HCT116 (cell line): ENCODE measurements at places on chromosomes 1 and 21.

DNA sequence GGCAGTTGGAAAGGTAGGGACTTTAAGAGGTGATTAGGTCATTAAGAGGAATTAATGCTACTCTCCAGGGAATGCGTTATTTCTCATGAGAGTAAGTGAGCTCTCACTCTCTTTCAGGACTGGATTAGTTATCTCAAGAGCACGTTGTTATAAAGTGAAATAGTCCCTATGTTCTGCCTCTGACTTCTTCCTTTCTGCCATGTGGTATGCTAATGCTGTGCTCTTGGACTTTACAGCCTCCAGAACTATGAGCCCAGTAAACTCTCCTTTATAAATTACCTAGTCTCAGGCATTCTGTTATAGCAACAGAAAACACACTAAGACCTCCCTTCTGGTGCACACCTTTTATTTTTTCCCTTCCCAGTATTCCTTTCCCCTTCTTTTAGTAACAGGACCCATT, 187.8 kb downstream of the NR5A2 start:
- DNase-seq: no peak

GRCh38 chr1:201401700-201402099, 2.6 kb upstream of the LAD1 start:
- DNase-seq: no peak

DNA sequence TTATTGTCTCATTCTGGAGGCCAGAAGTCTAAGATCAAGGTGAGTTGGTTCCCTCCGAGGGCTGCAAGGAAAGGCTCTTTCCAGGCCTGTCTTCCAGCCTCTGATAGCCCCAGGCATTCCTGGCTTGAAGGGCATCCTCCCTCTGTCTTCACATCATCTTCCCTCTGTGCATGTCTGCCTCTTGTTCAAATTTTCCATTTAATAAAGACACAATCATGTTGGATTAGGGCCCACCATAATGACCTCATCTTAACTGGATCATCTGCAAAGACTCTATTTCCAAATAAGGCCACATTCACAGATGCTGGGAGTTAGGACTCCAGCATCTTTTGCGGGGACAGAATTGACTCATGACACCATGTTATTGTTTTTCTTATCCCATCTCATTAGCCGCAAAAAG, 24.5 kb downstream of the HUNK start:
- DNase-seq: no peak

DNA sequence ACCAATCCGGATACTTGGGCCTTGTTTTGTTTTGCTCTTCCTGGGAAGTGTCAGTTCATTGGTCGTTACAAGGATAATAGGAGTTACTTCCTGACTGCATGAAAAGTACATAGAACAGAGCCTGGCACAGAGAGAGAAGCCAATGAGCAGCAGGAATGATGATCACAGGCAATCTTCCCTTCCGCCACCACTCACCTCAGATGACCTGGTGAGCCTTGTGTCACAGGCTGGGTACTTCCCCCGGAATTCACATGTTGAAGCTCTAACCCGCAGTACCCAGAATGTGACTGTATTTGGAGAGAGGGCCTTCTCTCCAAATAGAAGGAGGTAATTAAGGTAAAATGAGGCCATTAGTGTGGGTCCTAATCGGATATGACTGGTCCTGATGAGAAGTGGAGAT, 18.8 kb upstream of the GPR137B start:
- DNase-seq: no peak

DNA sequence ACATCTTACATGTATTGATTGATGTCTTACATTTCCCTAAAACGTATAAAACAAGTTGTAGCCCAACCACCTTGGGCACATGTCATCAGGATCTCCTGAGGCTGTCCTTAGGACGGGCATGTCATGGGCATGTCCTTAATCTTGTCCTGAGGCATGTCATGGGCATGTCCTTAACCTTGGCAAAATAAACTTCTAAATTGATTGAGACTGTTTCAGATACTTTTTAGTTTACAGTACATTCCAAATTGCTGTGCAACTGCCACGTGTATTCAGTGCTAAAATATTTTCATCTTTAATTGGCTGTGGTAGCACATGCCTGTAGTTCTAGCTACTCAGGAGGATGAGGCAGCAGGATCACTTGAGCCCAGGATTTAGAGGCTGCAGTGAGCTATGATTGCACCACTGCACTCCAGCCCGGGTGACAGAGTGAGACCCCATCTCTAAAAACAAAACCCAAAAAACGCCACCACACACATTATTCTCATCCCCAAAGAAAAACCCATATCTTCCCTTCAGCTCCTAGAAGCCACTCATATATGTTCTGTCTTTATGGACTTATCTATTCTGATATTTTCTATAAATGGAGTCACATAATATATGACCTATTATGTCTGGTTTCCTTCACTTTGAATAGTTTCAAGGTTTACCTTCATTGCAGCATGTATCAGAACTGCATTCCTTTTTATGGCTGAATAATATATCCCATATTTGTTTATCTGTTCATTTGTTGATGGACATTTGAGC, 96.0 kb upstream of the BTG3 start:
- DNase-seq: no peak

DNA sequence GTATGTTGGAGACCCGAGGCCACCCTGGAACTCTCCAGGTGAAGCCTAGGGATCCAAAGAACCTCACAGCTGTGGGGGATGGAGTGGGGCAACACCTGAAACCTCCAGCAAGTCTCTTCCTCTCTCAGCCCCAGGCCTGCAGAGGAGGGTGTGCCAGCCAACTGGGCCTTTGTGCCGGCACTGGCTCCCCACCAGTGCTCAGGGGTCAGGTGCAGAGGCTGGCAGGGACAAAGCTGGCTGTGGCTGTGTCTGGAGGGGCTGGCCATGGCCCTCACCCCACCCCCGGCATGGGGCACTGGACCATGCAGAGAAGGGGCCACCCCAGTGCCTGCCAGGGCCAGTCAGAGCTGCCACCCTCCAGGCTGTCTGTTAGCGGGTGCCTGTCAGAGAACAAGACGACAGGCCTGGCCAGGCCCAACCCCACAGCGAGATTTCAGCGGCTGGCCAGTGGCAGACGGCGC, 3.9 kb downstream of the COL18A1 start:
- DNase-seq: no peak

DNA sequence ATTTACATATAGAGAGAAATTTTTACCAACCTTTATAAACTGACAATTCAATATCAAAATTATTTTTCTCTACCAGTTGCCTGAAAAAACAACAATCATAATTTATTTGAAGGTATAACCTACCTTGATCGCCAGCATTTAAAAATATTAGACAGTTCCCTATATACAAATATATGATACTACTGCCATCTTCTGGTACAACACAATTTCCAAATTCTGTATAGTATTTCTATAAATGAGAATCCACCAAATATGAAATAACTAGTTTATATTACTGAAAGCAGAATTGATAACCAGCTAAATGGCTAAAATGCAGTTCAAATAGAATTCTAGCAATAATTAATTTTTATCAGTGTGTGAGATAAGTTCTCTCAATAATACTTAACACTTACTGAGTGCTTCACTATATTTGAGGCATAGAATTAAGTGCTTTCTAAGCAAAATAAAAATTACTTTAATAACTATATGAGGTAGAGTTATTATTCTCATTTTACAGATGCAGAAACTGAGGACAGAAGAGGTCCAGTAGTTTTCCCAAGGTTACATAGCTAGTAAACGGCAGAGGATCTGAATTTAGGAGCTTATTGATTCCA, 75.6 kb downstream of the PIGK start:
- DNase-seq: no peak

DNA sequence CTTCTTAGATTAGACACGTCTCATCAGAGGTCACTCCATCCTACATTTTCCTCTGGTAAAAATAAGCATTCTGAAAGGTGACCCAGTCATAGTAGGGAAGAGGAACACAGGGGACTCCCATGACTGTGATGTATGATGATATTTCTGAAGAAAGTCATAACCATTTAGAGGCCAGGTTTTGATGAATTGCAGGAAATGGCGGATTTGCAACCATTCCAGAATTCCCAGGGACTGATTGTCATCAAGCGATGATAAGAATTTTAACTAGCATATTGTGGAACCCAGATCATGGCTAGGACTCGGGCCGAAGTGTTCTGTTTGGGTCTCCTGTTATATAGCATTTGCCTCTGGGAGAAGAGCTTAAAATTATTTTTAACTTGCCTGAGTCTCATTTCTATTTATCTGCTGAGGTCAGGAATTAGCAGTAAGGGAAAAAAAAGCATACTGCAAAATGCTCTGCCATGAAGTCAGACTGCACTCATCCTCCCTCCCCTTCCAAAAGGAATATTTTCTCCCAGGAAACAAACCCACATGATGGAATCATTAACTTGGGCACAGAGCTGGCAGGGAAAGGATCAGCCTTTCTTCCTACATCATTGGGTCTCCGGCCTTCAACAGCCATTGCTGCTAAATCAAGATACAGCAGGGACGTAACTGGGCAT, 286.7 kb downstream of the HLX start:
- no peak for DNase-seq

DNA sequence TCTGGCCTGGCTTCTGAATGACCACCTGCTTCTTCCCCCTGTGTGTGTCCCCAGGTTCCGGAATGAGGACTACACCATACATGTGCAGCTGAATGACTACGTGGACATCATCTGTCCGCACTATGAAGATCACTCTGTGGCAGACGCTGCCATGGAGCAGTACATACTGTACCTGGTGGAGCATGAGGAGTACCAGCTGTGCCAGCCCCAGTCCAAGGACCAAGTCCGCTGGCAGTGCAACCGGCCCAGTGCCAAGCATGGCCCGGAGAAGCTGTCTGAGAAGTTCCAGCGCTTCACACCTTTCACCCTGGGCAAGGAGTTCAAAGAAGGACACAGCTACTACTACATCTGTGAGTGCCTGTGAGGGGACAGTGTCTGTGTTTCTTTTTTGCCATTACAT, 3.6 kb downstream of the EFNA1 start:
- DNase-seq: no peak
